ENCODE measurements at places on chromosomes 4 and X.

GRCh38 chr4:133190098-133190497, 41.0 kb downstream of the PCDH10 start:
- DNase-seq, result no peak

DNA sequence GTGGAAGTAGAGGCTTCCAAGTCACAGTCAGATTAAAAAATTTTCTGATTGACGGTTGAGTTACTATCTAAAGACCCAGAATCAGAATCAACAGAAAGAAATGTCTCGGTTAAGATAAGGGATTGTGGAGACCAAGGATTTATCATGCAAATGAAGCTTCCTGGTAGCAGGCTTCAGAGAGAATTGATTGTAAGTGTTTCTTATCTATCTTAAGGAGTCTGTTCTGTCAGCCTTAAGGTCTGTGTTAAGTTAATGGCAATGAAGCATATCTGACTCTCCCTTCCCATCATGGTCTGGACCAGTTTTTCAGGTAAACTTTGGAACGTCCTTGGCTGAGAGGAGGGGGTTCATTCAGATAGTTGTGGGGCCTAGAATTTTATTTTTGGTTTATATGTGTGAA, 780.2 kb downstream of the FAM133A start:
- DNase-seq, result no peak

DNA sequence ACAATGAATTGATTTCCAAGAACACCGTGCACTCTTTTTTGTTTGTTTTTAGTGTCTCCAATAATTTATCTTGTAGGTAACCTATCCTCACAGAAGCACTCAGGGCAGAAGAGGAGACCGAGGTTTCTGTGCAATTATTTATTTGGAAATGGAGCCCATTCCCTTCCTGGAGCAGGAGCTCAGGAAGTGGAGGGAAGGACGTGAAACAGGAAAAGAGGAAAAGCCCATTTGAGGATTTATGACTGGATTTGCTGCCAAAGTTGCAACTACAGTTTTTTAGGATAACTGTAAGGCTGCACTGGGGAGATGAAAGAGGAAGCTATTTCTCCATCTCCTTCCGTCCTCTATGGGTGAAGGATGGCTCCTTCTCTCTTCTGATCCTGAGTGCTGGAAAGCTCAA, 31.7 kb upstream of the MXRA5 start:
- no peak for DNase-seq

DNA sequence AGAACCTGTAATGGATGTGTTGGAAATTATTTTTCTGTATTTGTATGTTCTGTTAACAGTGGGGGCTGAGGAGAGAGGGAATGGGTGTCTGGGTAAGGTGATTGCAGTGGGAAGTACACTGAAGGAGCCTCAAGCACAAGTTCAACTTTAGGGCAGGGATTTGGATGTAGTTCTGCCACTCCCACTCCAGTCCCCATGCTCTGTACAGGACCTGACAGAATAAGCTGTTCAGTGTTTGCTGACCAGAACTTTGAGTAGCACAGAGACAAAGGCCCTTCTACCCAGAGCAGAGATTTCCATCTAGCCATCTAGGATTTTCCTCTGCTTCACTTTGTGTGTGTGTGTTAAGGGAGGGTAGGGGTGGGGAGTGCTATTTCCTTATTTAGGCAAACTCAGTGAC, 49.2 kb downstream of the VSIG4 start:
- DNase-seq, result no peak

DNA sequence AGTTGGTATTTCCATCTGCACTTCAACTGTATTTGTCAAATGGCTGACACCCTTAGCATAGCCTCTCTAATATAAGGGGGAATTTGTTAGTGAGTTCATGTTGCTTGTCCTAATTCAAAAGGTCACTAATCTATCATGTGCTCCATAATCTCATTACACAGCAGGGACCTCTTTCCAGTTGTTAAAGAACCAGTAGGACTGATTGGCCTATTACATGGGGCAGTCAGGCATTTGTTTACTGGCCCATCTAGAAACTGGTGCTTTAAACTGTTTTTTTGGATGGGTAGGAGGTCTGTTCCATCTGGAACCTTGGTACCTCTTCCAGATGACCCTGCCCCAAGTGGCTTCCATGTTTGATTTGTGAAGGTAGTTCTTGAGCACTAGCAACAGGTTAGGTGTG, 11.4 kb downstream of the ANK2 start:
- no peak for DNase-seq

DNA sequence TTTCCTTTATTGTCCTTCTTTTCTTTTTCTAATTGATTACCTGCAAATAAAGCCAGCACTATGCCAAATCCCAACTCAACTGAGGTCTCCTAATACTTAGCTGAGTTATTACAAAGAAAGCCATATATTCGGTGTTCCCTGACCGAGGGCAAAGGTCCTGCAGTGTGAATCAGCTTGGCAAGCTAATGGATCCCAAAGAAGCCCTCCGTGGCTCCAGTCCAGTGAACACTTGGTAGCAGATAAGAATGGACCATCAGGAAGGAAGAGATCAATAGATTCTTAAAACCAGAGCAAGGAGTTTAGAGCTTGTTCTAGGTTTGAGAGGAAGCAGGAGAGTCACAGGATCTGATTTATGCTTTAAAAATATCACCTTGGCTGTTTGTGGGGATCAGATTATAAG, 8.5 kb downstream of the LDB2 start:
- no peak for DNase-seq

DNA sequence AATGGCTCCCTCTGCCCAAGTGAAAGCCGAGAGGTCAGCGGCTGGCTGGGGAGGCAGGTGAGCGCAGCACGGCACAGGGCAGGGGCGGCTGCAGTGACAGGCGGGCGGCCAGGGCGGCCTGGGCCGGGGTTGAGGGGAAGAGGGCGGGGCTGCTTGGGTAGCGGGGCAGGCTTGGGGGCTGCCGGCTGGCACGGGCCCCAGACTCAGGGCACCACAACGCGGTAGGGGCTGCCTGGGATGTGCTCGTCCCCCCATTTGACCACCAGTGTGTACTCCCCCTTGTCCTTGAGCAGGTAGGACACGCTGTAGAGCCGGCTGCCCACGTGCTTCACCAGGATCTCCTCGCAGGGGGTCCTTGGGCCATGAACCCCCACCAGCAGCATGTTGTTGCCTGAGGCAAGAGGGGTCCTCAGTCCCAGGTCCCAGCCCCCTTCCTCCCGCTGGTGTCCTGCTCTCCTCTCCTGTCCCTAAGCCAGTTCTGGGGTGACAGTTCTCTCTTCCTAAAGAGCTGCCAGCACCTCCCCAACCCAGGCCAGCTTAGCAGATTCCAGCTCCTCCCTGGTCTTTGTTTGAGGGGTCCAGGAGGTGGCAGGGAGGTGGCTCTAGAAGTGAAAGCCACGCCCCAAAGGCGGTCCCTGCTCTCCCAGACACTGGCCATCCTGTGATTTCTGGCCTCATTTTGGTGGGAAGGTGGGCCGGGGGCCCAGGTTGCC, 25.6 kb downstream of the FLNA start:
- no peak for DNase-seq

DNA sequence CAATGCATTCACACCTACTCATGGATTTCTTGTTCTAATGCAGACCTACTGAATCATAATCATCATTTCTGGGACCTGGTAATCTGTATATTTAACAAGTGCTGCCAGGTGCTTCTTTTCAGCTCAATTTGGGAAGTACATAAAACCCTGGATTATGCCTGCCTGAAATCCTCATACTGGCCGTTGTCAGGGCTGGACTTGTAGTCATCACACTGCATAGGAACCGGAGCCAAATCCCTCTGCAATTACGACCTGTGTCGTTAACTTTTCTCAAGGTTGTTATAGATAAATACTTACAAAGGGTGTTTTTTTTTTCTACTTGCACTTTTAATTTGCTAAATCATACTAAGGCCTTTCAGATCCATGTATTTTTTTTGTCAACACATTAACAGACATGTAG, 294.9 kb upstream of the PRPS2 start:
- DNase-seq, result no peak

- no peak for DNase-seq
These were observed 552 bp downstream of the TCEAL9 start for GRCh38 chrX:103356858-103357257.

All from NCI-H187 treated with DMSO at 0.1 percent for 48 hours (cell line).